ENCODE measurements at places on chromosomes 11 and 22.

- no peak for DNase-seq
Observed at GRCh38 chr11:7907121-7907520, 23.9 kb downstream of the OR10A6 start.

DNA sequence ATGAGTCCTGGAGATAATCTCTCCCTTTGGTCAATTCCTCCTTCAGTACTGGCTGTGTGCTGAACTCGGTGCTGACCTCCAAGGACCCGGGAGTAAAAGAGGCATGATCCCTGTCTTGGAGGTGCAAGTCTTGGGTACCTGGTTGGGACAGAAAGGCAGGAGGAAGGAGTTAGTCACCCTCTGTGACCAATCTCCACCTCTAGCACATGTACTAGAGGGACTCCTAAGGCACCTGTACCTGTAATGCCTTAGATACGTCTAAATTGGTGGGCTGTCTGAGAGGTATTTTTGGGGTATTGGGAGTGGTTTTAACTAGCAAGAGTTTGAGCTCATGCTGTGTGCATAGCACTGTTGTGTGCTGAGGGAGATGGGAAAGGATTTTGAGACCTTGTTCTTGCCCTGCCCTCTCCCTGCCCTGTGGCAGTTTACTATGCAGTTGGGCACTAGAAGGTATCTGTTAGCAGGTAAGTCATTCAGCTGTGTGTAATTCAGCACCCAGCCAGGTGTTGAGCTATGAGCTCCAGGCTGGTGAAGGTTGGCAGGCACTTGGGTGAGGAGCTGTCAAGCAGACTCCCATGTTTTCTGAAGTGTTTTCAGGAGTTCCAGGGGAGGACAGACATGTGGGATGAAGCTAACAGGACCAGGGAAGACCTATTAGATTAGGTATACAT is 2.5 kb downstream of the PANX1 start:
- no peak for DNase-seq

GRCh38 chr22:29167032-29167911 is 38.4 kb upstream of the EMID1 start:
- DNase-seq: no peak

GRCh38 chr11:46506483-46506791 is 87.4 kb downstream of the AMBRA1 start:
- DNase-seq: no peak

- DNase-seq: no peak
Observed at GRCh38 chr11:22390283-22390655, 52.1 kb downstream of the SLC17A6 start.

DNA sequence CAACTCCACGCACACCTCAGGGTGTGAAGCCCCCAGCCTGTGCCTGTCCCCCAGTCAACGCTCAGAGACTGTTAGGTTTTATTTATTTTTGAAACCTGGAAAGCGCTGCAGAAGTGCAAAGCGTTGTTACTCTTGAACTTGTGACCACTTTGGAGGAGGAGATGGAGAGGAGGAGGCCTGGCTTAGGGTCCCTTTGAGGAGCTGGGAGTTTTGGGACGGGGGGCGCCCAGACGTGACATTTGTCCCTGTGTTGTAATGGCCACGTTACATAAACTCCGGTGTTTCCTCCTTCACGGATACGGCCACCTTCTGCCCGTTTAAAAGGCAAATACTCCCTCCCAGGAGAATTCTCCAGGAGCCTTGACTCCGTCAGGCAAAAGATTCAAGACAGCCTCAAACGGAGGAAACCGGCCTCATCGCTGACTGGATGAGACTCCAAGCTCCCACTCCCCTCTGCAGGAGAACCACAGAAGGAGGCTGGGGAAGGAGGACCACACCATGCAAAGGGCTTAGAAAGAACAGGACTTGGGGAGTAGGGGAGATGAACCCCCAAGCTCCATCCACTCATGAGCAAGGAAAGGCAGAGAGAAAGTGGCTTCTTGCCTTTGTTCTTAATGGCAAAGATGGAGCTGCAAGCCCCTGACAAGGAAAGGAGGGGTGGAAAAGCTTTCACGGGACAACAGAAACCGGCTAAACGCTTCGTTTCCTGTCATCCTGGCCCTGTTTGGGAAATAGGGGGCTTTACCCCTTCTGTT is 630 bp downstream of the PIK3IP1 start:
- DNase-seq: no peak

DNA sequence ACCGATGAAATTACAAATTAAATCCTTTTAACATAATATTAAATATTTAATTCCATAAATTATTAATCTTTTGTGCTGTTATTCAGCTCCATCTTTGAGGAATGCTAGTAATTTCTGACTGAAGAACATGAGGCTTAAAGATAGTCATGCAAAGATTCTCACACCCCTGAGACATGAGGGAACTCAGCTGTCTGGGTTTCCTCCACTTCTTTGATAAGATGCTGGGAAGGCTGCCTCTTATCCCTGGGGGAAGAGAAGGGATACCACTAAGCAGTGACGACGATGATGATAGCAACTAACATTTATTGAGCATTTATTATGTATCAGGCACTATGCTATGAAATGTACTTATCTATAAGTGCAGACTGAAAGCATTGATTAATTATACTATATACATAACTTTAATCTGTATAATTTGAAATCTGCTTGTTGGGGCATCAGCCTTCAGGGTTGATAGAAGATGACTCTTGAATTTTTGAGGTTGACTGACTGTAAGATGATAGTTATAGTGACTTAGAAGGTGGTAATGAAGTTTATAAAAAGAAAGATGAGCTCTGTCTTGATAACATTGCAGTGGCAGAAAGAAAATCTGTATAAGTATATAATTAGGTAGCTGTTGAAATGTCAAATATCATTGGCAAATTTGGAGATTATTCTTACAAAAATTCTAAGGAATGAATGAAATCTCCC is 78.4 kb downstream of the SIK2 start:
- no peak for DNase-seq

GRCh38 chr22:43296276-43296902 is 46.8 kb downstream of the SCUBE1 start:
- DNase-seq: no peak

DNA sequence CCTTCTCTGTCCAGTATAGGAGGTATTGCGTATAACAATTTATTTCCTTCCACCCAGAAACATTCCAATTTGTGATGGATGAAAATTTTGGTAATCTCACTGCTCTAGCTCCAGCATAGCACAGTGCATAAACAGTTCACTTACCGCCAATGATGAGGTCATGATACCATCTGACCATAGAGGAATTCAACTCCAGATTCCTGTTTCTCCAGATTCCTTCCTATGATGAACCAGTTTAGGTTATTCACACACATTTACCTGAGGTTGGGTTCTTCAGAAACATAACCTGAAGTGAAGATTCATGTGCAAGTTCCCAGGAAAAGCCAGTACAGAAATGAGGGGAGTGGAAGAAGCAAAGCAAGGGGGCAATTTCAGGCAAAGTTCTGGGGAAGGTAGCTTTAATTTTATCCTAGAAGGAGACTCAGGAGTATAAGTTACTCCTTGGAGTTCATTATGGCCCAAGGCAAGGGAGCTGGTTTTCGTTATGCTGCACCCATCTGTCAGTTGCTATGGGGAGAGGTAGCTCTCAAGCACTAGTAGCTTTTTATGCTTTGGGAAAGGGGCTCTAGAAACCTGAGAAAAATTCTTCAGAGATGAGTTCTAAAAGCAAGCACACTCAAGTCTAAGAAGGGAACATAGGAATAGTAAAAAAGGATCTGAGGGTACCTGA is 121.6 kb downstream of the CASP12 start:
- no peak for DNase-seq

DNA sequence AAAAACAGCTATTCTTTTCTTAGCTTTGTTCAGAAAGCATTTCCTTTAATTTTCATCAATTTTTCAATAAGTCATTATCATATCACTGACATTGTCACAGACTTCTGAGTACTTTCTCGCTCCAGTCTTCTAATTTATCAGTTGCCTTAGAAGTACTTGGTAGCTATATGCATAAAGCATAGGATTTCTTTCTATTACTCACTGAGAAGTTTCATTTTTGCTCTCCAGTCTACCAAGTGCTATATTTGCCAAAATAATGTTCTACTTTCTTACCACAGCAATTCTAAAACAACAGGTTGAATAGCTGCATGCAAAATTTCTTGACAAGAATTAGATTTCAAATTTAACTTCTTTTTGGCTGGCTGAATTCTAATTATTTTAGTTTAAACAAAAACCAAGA is 116.3 kb downstream of the STK33 start:
- DNase-seq: no peak

DNA sequence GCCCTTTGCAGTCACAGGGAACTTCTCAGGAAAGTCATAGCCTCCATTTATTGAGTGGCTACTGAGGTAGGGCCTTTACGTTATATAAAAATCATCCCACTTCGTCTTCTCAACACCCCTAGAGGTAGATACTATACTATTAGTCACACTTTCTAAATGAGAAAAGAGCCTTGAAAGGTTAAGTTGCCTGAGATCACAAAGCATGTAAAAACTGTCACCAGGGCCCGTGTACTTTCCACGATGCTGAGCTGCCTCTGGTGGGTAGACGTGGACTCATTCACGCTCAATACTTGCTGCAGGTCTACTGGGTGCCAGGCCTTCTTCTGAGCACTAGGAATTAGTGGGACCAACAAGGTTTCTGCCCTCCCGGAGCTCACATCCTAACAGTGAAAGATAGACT is 16.3 kb downstream of the CHRDL2 start:
- no peak for DNase-seq

DNA sequence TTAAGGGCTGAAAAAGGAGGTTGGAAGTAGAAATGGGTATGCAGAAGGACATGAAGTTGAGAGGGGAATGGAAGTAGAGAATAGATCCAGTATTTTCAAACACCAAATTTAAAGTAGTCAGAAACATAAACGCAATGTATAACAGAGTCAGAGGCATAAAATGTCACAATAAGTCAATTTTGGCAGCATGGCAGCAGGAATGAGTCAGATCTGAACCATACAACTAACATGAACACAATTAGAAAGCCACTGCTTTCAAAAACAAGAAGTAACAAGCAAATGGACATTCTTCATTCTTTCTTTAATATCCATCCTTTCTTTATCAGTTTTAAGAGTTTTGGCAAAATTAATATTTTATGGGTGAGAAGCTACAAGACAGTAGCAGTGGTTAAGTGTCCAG is 2.5 kb downstream of the CHORDC1 start:
- no peak for DNase-seq

DNA sequence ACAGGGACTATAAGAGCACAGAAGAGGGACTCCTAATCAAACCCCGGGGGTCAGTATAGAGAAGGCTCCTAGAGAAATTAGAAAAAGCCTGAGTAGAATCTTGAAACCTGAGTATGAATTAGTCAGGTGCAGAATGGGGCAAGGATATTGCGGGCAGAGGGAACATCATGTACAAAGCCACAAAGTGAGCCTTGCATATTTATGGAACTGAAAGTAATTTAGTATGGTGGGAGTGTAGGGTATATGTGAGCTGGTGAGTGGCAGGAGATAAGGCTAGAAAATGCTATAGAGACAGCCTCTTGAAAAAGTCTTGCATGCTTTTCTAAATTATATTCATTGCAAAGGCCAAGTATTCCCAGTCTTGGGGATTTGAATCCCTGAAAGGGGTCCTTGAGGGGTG is 93.7 kb downstream of the STIM1 start:
- no peak for DNase-seq

DNA sequence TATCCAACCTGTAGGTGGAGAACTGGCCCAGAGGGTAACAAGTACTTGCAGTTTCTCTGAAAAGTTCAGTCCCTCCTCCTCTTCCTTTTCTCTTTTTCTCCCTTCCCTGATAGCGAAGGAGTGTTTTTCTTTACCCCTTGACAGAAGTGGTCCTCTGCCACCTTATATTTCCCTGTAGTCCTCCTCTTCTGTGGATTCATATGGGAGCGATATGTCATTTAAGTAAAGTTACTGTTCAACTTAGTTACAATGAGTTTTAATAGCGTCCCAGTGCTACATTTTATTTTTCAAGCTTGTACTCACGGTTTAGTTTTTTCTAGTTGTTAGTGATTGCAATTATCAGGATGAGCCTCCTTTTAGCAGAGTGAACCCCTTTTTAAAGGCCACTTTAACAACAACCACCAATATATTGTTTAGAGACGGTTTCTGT is 1.4 kb downstream of the PCF11 start:
- no peak for DNase-seq

DNA sequence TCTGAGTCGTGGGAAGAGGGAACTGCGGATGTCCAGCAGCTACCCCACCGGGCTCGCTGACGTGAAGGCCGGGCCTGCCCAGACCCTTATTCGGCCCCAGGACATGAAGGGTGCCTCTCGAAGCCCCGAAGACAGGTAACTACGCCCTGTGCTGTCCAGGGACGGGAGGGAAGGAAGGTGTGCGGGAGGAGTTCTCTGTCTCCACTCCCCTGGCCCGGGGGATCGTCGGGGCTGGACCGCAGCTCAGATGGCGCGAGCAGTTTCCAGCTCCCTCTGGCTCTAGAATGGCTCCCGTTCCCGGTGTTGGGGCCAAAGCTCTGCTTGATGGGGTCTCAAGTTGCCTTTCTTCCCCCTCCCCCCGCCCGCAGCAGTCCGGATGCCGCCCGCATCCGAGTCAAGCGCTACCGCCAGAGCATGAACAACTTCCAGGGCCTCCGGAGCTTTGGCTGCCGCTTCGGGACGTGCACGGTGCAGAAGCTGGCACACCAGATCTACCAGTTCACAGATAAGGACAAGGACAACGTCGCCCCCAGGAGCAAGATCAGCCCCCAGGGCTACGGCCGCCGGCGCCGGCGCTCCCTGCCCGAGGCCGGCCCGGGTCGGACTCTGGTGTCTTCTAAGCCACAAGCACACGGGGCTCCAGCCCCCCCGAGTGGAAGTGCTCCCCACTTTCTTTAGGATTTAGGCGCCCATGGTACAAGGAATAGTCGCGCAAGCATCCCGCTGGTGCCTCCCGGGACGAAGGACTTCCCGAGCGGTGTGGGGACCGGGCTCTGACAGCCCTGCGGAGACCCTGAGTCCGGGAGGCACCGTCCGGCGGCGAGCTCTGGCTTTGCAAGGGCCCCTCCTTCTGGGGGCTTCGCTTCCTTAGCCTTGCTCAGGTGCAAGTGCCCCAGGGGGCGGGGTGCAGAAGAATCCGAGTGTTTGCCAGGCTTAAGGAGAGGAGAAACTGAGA is 1.4 kb downstream of the ADM start:
- no peak for DNase-seq

DNA sequence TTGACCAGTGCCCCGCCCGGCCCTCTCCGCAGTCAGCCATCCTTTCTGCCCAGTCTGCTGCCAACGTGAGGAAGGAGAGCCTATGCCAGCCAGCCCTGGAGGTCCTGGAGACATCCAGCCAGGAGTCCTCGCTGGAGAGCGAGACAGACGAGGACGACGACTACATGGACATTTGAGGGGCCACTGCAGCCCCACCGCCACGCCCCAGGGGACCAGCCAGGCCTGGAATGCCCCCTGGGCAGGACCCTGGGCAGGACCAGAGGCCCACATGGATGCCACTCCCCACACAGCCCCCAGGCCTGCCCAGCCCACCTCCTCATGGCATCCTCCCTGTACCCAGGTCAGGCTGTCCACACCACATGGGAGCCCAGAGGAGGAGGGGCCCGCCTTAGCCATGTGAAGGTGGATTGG is 3.3 kb upstream of the SUSD2 start:
- no peak for DNase-seq

GRCh38 chr11:73074319-73074718 is 67.8 kb downstream of the FCHSD2 start:
- no peak for DNase-seq
